Panc1 (cell line): ENCODE measurements at places on chromosomes 13 and 19. TPM values are rescaled to one million over a fixed set of nuclear protein-coding genes. Genes with fewer than 3 reads are reported as not detected.
A peak's percentile ranks its signal among the peaks of the same experiment; 100 is the strongest.

GRCh38 chr13:76717092-76717491, 169.1 kb downstream of the KCTD12 start:
- H3K27me3 ChIP-seq = no peaks in the 10 kb centered on the region
- H3K27ac ChIP-seq = no peak overlapping the region
- H3K36me3 ChIP-seq = no peaks in the 10 kb centered on the region
- H3K4me3 ChIP-seq = no peak overlapping the region
- no peaks in the 10 kb centered on the region for H3K4me1 ChIP-seq
- DNase-seq = no peak

DNA sequence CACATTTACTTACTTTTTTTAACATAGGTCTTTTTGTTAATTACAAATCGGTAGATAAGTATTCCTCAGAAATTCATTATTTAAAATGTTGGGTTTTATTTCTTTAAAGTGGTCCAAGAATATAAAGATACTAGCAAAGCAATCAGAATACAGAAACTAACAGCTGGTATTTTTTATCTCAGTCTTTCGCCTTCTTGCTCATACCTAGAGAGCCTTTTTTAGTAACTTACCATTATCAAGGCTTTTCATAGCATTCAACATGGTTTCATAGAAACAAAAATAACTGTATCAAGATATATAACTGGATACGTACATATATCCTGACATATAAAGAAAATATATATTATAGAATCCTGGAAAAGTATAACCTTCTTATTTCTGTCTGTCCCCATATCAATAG, 227.8 kb upstream of the MIR17HG start:
- H3K4me3 ChIP-seq = no peak overlapping the region
- H3K27me3 ChIP-seq = no peaks in the 10 kb centered on the region
- no peaks in the 10 kb centered on the region for H3K36me3 ChIP-seq
- no peak for DNase-seq

DNA sequence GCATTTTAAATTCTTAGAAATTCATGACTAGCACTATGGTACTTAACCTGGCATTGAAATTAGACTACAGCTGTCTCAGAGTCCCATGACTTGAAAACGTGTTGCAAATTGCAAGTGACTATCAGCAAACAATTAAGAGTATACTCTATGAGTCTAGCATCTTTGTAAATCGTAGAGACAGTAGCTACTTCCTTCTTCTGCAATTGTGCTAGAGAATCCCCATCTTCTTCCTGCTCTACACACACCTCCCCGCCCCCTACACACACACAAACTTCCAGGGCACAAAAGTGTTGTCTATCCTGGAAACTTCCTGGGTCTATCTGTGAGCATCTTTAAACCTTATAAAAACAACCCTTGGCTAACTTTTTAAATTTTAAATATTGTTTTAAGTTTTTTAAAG, 35.2 kb upstream of the MIR17HG start:
- H3K36me3 ChIP-seq = no peaks in the 10 kb centered on the region
- no peak for DNase-seq
- peaks cover 4% of the 10 kb centered on the region; the same call in 1 of the 2 replicates for H3K27me3 ChIP-seq
- H3K4me1 ChIP-seq = no peaks in the 10 kb centered on the region
- no peak overlapping the region for H3K4me3 ChIP-seq
- no peak overlapping the region for H3K27ac ChIP-seq

The ZNF229 gene
- total RNA-seq = 11.9 TPM

DNA sequence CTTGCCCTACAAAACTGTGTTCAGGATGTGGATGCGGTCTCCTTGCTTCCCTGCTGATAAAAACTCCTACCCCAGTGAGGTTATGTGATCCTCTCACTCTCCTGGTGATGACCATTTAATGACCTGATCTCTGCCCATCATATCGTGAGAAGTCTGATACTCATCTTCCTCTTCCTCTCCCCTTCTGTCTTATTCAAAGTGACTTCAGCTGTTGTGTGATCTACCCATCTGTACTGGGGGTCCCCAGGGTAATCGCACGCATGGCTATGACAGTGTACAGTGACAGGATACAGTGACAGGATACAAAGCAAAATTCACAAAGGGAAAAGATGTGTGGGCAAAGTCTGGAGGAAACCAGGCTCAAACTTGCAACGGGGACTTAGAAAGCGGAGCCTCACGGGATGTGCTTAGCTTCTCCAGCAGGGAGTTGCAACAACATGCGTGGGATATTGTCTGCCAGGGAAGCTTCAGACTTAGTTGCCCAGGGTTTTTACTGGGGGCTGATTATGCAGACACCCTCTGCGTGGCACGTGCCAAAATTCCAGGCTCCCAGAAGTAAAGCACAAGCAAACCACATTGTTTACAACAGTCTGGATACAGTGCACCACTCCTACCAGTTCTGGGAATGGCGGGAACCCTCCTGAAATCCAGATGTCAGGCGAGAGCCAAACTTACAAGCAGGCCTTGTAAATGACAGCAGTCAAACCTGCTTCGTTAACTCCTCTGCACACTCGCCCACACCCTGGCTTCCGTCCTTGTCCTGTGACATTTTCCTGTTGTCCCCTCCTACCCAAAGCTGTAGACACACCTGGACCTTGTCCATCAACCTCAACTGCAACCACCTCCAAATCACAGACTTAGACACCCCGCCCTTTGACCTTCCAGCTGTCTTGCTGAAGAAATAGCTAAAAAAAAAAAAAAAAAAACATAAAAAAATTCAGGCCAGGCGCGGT, 18.0 kb upstream of the GARRE1 start:
- no peak overlapping the region for H3K27ac ChIP-seq
- peaks cover 15% of the 10 kb centered on the region for H3K4me1 ChIP-seq
- no peaks in the 10 kb centered on the region for H3K27me3 ChIP-seq
- no peak for DNase-seq

GRCh38 chr13:53638040-53638439, 609.4 kb downstream of the OLFM4 start:
- H3K36me3 ChIP-seq = no peaks in the 10 kb centered on the region
- H3K27me3 ChIP-seq = no peaks in the 10 kb centered on the region
- H3K4me1 ChIP-seq = no peaks in the 10 kb centered on the region
- no peak overlapping the region for H3K27ac ChIP-seq
- no peak for DNase-seq

- H3K4me3 ChIP-seq = no peak overlapping the region
- DNase-seq = no peak
- no peaks in the 10 kb centered on the region for H3K27me3 ChIP-seq
These were observed 35.4 kb downstream of the ZNF557 start for GRCh38 chr19:7104747-7105447.

- H3K4me1 ChIP-seq = no peaks in the 10 kb centered on the region
- no peak overlapping the region for H3K27ac ChIP-seq
- H3K27me3 ChIP-seq = no peaks in the 10 kb centered on the region
- no peak overlapping the region for H3K4me3 ChIP-seq
- no peak for DNase-seq
These were observed 116.7 kb downstream of the TNFRSF19 start for GRCh38 chr13:23686948-23687347.

DNA sequence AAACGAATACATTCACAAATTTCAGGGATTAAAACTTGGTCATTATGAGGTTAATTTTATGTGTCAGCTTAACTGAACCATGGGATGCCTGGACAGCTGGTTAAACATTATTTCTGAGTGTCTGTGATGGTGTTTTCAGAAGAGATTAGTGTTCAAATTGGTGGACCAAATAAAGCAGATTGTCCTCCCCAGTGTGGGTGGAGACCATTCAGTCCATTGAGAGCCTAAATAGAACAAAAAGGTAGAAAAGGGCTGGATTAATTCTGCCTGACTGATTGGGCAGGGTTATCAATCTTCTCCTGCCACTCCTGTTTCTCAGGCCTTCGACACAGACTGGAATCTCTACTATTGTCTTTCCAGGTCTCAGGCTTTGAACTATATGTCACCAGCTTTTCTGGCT, 203.8 kb upstream of the SLITRK6 start:
- no peak overlapping the region for H3K4me3 ChIP-seq
- H3K4me1 ChIP-seq = no peaks in the 10 kb centered on the region
- no peaks in the 10 kb centered on the region for H3K27me3 ChIP-seq
- no peak overlapping the region for H3K27ac ChIP-seq
- DNase-seq = no peak
- no peaks in the 10 kb centered on the region for H3K36me3 ChIP-seq

GRCh38 chr19:43534816-43535761, 2.1 kb downstream of the ZNF575 start:
- no peaks in the 10 kb centered on the region for H3K27me3 ChIP-seq
- no peaks in the 10 kb centered on the region for H3K36me3 ChIP-seq
- H3K4me3 ChIP-seq = peak overlapping the region; percentile 89; the same call in 1 of the 2 replicates

DNA sequence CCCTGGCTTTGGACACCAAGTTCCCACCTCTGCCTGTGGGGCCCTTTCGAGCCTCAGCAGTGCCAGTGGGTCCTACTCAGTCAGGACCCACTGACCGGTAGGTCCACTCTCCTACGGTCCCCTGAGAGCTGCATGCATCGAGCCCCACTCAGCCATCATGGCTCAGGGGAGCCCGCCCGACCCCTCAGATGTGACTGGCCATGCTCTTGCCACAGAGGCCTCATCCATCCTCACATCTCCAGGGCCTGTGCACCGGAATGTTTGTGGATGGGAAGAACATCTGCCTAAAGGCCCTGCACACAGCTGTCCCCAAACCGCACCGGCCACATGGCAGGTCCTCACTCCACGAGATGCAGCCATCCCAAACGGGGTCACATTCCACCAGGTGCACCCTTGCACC, 52.6 kb upstream of the C13orf46 start:
- no peaks in the 10 kb centered on the region for H3K27me3 ChIP-seq

DNA sequence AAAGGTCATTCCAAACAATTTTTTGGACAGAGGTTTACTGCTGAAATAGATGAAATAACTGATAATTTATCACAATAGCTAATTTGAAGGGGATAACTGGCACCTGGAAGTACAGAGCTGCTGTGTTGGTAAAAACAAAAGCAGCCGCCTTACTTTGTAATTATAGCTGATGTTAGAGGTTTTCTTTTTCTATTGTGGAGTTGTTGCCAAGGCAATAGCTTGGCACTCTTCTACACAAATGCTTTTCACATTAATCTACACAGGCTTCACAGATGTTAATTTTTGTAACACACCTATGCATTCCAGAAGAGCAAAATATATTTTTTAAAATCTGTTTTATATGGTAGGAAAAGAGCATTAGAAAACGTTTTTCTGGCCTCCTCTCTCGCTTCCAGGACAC, 56.9 kb downstream of the LACC1 start:
- no peak overlapping the region for H3K27ac ChIP-seq
- H3K27me3 ChIP-seq = no peaks in the 10 kb centered on the region
- no peak overlapping the region for H3K4me3 ChIP-seq
- H3K36me3 ChIP-seq = no peaks in the 10 kb centered on the region
- H3K4me1 ChIP-seq = no peaks in the 10 kb centered on the region
- DNase-seq = no peak

DNA sequence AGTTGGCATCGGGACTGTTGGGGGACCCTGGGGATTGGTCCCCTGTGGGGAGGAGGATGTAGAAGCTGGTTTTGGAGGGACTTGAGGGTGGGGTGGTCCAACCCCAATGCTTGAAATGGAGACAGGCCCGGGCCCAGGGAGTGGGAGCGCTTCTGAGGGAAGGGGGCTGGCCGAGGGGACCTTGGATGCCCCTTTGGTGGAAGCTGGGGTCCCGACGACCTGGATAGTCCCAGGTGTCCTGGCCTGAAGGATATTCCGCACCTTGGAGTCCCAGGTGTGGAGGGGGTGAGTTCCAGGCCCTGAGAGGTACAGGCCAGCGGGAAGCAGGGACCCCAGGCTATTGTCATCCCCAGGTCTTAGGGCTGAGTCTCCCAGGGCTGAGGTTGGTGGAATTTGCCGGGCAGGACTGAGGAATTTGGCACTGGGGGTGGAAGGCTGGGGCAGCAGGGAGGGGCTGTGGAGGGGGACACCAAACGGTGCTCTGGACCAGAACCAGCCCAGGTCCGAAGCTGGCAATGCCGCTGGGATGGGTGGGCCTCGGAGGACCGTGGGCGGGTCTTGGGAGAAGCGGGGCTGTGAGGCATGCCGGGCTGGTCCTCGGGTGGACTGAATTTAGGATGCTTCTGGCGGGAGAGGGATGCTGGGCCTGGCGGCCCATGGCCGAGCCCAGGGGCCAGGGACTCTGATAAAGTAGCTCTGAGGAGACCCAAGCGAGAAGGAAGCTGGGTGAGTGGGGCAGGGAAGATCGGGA, 1.8 kb downstream of the HDGFL2 start:
- no peaks in the 10 kb centered on the region for H3K27me3 ChIP-seq
- H3K27ac ChIP-seq = peak overlapping the region; percentile 34; the same call in 1 of the 2 replicates
- peak overlapping the region; percentile 66 for H3K4me3 ChIP-seq
- H3K4me1 ChIP-seq = no peaks in the 10 kb centered on the region; the same call in 1 of the 2 replicates
- no peak for DNase-seq

The ISYNA1 gene
- 351 TPM for total RNA-seq

DNA sequence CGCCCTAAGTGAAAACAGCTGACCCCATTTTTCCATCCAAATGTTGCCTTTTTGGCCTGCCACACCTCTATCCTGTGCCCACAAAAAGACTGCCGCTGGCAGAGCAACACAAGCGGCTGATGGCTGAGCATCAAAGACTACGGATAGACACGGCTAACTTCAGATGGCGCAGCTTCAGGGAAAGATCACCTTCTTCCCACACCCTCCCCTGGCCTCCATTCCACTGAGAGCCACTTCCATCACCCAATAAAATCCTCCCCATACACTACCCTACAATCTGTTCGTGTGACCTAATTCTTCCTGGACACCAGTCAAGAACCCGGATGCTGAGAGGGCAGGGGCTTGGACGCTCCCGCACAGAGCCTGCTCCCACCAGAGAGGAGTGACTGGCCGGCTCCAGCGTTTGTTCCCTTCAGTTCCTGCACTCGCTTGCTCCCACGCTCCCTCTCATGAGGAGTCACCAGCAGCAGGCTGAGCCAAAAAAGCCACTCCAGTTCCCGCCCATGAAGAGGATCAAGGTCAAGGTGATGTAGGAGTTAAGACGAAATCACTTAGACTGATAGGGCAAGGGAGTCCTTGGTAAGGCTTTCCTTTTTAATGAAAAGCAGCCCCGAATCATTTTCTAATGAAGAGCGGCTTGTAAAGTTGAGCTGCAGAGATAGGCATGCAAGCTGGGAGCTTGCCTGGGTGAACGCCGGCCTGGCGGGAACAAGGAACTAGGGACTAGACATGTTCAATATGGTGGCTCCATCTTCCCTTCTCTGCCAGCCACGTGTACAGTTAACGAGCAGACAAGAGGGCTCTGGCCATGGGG, 35.7 kb downstream of the TSKS start:
- no peak overlapping the region for H3K4me3 ChIP-seq

GRCh38 chr13:82962397-82962796, 919.9 kb downstream of the SLITRK1 start:
- H3K4me1 ChIP-seq = no peaks in the 10 kb centered on the region
- H3K36me3 ChIP-seq = no peaks in the 10 kb centered on the region
- no peak overlapping the region for H3K27ac ChIP-seq
- no peaks in the 10 kb centered on the region for H3K27me3 ChIP-seq

- H3K27ac ChIP-seq = no peak overlapping the region
- H3K27me3 ChIP-seq = no peaks in the 10 kb centered on the region
- H3K4me1 ChIP-seq = no peaks in the 10 kb centered on the region
- H3K36me3 ChIP-seq = no peaks in the 10 kb centered on the region
- no peak overlapping the region for H3K4me3 ChIP-seq
- no peak for DNase-seq
These were observed 65.4 kb downstream of the KL start for GRCh38 chr13:33081666-33082065.

The CYP2F1 gene
- not detected for total RNA-seq

- no peaks in the 10 kb centered on the region for H3K4me1 ChIP-seq
- no peaks in the 10 kb centered on the region for H3K27me3 ChIP-seq
- H3K27ac ChIP-seq = no peak overlapping the region
- H3K36me3 ChIP-seq = no peaks in the 10 kb centered on the region
- no peak for DNase-seq
These were observed 1771.1 kb downstream of the OLFM4 start for GRCh38 chr13:54799621-54800226.

- H3K4me3 ChIP-seq = no peak overlapping the region
- no peak for DNase-seq
- H3K27me3 ChIP-seq = peaks cover 4% of the 10 kb centered on the region; the same call in 1 of the 2 replicates
- no peaks in the 10 kb centered on the region for H3K4me1 ChIP-seq
- H3K27ac ChIP-seq = no peak overlapping the region
These were observed 6.2 kb downstream of the CEACAM5 start for GRCh38 chr19:41714598-41714997.
